ENCODE measurements at places on chromosomes 11 and 22. TPM values are rescaled to one million over a fixed set of nuclear protein-coding genes. Genes with fewer than 3 reads are reported as not detected.

Gene C11orf91
- total RNA-seq = not detected

Gene ADAMTS8
- total RNA-seq = 2.0 TPM

Gene MPZL3
- total RNA-seq = 0.74 TPM

Gene NRXN2
- 157 TPM for total RNA-seq

Gene PNPLA3
- total RNA-seq = 17.2 TPM

Gene OR8D1
- not detected for total RNA-seq

Gene PDHX
- 29.3 TPM for total RNA-seq

Gene MYBPC3
- not detected for total RNA-seq

Gene LINC01488
- total RNA-seq = not detected

Gene MB
- total RNA-seq = not detected

Gene OTUB1
- total RNA-seq = 34.9 TPM

Gene TMEM132A
- total RNA-seq = 105 TPM

Gene CCDC87
- total RNA-seq = 0.25 TPM

Gene RASL10A
- total RNA-seq = 4.9 TPM

Gene KLHL35
- total RNA-seq = 16.0 TPM

Gene GGTLC2
- total RNA-seq = not detected

Gene HBG2
- 915 TPM for total RNA-seq

Gene MMP12
- not detected for total RNA-seq

Gene TRIM51
- not detected for total RNA-seq

Gene OR52I1
- total RNA-seq = not detected

Gene RFPL3
- not detected for total RNA-seq

Gene SYCE3
- total RNA-seq = not detected

Gene OR2D2
- 0.25 TPM for total RNA-seq

Gene BIK
- total RNA-seq = not detected

Gene MGAT3
- 25.6 TPM for total RNA-seq

Gene SLC5A4
- under 0.01 TPM for total RNA-seq
